Lung (tissue), 17 donors: ENCODE measurements at places on chromosomes 13 and 19. TPM values are rescaled to one million over a fixed set of nuclear protein-coding genes. Genes with fewer than 3 reads are reported as not detected.

Gene CLEC4M
- 0.34 TPM for total RNA-seq

Gene NLRP5
- total RNA-seq: not detected

Gene NAT14
- total RNA-seq: 43.9 TPM

DNA sequence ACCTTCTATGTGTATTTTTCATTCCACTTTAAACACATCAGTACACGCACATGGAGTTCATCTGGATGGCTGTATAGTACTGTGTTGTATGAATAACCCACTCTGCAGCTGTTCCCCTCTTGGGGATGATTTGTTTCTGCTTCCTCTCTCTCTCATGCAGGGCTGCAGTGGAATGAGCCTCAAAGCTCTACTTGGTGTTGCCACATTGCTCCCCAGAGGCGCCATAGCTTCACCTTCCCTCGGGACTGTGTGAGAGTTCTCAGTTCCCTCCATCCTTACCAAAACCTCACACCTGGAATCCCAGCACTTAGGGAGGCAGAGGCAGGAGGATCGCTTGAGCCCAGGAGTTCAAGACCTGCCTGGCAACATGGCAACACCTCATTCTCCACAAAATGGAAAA is 28.4 kb upstream of the GPR183 start:
- H3K27me3 ChIP-seq: no peaks in the 10 kb centered on the region
- no peak overlapping the region for H3K27ac ChIP-seq
- no peaks in the 10 kb centered on the region for H3K4me1 ChIP-seq
- H3K36me3 ChIP-seq: peaks cover 4% of the 10 kb centered on the region

GRCh38 chr13:82654861-82655855 is 1227.1 kb downstream of the SLITRK1 start:
- no peaks in the 10 kb centered on the region for H3K27me3 ChIP-seq
- peak; percentile 86 for DNase-seq
- H3K4me1 ChIP-seq: peaks cover 23% of the 10 kb centered on the region
- peak overlapping the region; percentile 13 for H3K27ac ChIP-seq
- H3K36me3 ChIP-seq: no peaks in the 10 kb centered on the region

DNA sequence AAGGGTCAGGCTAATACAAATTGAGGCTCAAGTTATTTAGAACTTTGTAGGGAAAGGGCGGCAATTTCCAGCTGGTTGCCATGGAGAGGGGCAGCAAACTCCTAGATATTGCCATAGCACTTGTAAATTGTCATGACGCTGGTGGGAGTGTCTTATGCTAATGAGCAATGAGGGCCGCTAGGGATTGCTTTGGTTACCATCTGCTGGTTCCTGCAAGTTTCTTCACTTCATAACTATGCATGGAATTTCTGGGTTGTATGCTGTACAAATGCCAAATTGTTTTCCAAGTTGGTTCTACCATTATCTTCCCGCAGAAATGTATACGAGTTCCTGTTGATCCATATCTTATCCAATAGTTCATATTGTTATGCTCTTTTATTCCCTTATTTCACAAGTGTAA is 1339.4 kb downstream of the EFNB2 start:
- no peaks in the 10 kb centered on the region for H3K4me1 ChIP-seq
- DNase-seq: no peak
- no peaks in the 10 kb centered on the region for H3K27me3 ChIP-seq
- no peak overlapping the region for H3K4me3 ChIP-seq
- no peak overlapping the region for H3K27ac ChIP-seq
